Inflammatory macrophage treated with lipopolysaccharide for 1 hour (primary cell): ENCODE measurements at places on chromosomes 2 and 18.

DNA sequence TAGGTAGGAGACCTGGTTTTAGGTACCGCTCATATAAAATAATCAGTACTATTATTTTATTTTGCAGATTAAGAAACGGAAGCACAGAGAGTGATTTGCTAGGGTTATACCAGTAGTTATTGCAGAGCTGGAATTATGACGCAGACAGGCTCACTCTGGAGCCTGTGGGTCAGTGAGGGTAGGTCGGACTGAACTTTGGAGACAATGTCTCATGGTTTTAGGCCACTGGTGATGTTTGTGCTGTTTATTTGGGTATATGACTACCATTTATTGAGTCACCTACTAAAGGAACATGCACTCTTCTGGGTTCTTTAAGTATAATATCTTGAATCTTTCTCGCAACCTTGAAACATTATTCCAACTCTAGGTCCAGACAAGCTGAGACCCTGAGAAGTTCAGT lies 33.5 kb upstream of the IL1R1 start:
- DNase-seq: no peak

DNA sequence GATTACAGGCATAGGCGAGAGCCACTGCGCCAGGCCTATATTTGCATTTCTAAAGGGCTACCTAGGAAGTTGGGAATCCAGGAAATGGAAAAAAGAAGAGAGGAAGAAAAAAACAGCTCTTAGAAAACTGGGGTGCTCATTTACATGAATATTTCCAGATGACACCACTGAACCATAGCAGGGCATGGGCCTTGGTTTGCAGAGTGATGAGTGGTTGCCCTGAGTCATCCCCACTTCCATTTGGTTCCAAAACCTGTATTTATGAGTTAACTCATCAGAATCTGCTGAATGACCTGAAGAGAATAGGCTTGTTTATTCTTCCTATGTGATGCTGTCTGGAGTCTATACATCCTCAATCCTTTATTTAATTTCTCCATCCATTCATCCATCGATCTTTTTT lies 36.2 kb downstream of the EHD3 start:
- DNase-seq: no peak

DNA sequence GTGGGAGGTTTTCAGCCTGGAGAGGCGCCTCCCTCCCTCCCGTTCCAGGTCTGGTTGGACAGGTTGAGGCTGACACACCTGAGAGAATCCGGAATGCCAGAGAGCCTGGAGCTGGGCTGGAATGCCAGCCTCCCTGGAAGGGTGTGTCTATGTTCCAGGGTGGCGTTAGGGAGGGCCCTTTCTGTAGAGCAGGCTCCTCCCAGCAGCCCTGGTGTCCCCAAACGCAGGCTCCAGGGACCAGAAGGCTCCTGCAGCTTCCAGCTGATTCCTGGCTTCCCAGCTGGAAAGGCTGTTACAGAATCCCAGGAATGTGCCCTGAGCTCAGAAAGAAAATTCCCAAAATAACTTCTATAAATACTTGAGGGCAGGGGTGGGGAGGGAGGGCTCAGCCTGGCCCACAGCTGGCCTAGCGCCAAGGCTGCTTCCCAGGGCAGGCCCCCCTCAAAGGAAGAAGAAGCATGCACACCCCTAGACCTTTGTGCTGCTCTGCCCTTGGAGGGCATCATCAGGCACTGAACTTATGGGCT lies 85.4 kb downstream of the STPG4 start:
- no peak for DNase-seq

- no peak for DNase-seq
Observed at GRCh38 chr2:3233877-3234276, 143.7 kb downstream of the EIPR1 start.

GRCh38 chr2:73920577-73921545 lies 5.8 kb upstream of the DGUOK start:
- peak; percentile 25 for DNase-seq

DNA sequence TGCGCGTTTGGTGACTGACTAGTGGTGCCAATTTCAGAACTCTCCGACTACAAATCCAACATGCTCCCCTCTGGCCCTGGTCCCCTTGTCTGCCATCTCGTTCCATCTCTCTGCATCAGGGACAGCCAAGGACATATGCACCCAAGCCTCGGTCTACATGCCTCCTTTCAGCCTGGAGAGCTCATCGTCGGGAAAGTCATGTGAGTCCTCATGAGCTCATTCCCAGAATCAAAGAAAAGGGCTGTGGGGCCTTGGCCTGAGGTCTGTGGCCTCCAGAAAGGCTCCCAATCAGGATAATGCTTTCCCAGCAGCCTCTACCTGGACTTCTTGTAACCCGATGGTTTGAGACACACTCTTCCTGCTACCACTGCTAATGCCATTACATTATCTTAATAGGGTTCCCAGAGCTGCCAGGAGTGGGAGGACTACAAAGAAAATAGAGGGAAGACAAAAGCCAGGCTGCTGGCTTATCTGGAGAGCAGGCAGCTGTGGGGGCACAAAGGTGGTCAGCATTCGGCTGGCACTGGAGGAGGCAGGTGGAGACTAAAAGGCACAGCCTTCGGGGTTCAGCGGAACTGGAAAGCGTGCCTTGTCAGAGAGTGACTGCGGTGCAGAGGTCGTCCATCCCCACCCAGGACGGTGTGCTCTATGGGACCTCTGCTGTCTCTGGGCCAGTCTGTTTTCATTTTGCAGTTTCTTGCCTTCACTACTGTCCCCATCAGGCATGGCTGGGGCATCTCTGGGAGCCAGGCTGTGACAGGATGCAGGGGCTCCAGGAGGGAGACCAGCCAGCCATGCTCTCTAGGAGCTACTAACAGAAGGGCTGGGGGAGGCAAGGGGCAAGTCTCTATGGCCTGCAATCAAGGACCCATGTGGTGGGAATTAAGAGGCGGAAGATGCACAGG lies 104.4 kb upstream of the SMAD2 start:
- DNase-seq: no peak

DNA sequence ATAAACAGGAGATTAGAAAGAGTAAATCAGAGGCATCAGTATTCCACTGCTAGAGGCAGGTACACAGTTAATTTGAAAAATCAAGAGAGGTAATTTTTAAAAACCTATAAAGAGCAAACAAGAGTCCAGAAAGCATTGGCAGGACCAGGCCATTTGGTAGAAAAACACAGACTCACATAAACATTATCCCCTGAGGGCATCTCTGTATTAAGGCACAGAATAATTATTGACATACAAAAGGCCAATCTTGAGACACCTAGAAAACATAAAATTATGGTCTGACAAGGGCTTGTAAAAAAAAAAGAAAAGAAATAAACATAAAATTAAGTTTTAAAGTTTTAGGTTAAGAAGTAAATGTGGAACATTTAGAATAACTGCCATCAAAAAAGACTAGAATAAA lies 120.6 kb downstream of the OSBPL1A start:
- DNase-seq: no peak

GRCh38 chr2:44441200-44441599 lies 79.5 kb downstream of the CAMKMT start:
- DNase-seq: no peak
